ENCODE measurements at places on chromosomes 3 and 15. TPM values are rescaled to one million over a fixed set of nuclear protein-coding genes. Genes with fewer than 3 reads are reported as not detected.

The AGTR1 gene
- 0.20 TPM for polyA plus RNA-seq

The SLC9C1 gene
- not detected for polyA plus RNA-seq

The VILL gene
- polyA plus RNA-seq, result 5.1 TPM

The CYP1A1 gene
- 0.17 TPM for polyA plus RNA-seq

The ACTC1 gene
- polyA plus RNA-seq, result 1.2 TPM

The SLC12A8 gene
- 0.93 TPM for polyA plus RNA-seq

The SGO1 gene
- 4.4 TPM for polyA plus RNA-seq

The TEX55 gene
- polyA plus RNA-seq, result 0.37 TPM

The RASGRP1 gene
- 1.3 TPM for polyA plus RNA-seq

The CACNA2D2 gene
- 3.0 TPM for polyA plus RNA-seq

The SLCO2A1 gene
- polyA plus RNA-seq, result 3.9 TPM

The CD276 gene
- 94.2 TPM for polyA plus RNA-seq

The UPK1B gene
- polyA plus RNA-seq, result 0.37 TPM

The BTLA gene
- not detected for polyA plus RNA-seq

The ITIH1 gene
- not detected for polyA plus RNA-seq

The ENTPD3 gene
- 2.6 TPM for polyA plus RNA-seq

The KLHDC8B gene
- polyA plus RNA-seq, result 14.7 TPM

The C2CD4A gene
- polyA plus RNA-seq, result 0.24 TPM

The CHRNA5 gene
- 3.9 TPM for polyA plus RNA-seq

The IDH2 gene
- 209 TPM for polyA plus RNA-seq

Data from brain (organoid and tissue), 16 donors.